Bronchial epithelial cell (primary cell): ENCODE measurements at places on chromosomes 2 and 18. TPM values are rescaled to one million over a fixed set of nuclear protein-coding genes. Genes with fewer than 3 reads are reported as not detected.

- DNase-seq, result no peak
Observed at GRCh38 chr2:20471148-20471547, 24.3 kb downstream of the RHOB start.

- peak; percentile 96 for DNase-seq
Observed at GRCh38 chr2:69997015-69997830, 35.8 kb upstream of the ASPRV1 start.

DNA sequence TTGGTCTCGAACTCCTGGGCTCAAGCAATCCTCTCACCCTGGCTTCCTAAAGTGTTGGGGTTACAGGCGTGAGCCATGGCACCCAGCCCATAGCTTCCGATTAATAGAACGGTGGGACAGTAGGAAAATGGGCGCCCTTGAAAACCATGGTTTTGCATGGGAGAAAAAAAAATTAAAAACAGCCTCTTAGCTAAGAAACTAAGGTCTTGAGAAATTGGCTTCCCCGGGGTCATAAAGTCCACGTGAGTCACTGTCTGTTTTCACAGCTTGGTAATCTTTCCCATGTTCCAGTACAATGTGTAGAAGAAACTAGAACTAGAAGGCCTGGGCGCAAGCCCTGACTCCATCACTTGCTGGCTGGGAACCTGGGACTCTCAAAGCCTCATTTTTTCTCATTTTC lies 20.7 kb downstream of the B3GNT2 start:
- peak; percentile 60 for DNase-seq

The TSPYL6 gene
- total RNA-seq, result not detected in 2 replicates

DNA sequence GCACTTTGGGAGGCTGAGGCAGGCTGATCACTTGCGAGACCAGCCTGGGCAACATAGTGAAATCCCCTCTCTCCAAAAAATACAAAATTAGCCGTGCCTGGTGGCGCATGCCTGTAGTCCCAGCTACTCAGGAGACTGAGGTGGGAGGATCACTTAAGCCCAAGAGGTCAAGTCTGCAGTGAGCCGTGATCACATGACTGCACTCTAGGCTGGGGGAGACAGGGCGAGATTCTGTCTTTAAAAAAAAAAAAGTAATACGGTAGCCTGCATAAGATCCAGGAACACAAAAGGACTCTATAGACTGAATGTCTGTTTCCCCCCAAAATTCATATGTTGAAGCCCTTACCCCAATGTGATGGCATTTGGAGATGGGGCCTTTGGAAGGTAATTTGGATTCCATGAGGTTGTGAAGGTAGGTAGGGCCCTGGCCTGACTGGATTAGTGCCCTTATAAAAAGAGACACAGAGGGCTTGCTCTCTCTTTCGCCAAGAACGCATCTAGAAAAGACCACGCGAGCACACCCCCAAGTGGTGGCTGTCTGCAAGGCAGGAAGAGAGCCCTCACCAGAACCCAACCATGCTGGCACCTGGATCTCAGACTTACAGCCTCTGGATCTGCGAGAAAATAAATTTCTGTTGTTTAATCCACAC lies 17.0 kb downstream of the MBOAT2 start:
- no peak for DNase-seq
